ENCODE measurements at places on chromosomes 11 and 22. TPM values are rescaled to one million over a fixed set of nuclear protein-coding genes. Genes with fewer than 3 reads are reported as not detected.

The DBX1 gene
- not detected for total RNA-seq

DNA sequence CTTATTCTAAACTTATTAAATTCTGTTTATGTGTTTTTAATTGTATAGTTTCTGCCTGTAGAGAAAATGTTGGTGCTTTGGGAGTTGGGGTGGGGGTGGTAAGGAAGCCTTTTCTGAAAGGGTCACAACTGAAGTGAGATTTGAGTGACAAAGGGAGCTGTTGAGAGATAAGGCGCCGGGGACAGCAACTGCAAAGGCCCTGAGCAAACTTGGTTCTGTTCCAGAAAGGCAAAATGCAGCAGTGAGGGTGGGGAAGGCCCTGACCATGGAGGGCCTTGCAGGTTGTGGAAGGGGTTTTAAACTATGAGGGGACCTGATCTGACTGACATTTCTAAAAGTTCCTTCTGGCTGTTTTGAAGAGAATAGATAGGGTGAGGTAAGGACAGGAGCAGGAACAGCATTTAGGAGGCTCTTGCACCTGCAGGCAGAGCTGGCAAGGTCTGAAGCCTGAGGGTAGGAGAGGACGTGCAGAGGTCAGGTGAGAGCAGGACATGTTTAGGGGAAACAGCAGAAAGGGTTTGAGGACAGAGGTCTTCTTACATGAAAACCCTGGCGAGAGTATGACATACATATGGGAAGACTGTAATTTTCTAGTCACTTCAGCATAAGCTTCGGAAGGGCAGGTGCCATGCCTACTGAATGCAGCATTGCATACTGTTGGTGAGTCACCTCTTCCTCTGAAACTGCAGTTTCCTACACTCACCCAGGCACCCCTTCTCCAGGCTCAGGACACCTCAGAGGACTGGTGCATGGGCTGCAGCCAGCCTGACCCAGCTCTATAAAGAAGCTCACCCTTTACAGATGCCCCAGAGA, 190.7 kb downstream of the SNX19 start:
- DNase-seq, result peak; percentile 14

GRCh38 chr11:113385749-113386148, 1.8 kb upstream of the ANKK1 start:
- DNase-seq, result no peak

- peak; percentile 24 for DNase-seq
These were observed 63.4 kb downstream of the RCN1 start for GRCh38 chr11:32154275-32154674.

DNA sequence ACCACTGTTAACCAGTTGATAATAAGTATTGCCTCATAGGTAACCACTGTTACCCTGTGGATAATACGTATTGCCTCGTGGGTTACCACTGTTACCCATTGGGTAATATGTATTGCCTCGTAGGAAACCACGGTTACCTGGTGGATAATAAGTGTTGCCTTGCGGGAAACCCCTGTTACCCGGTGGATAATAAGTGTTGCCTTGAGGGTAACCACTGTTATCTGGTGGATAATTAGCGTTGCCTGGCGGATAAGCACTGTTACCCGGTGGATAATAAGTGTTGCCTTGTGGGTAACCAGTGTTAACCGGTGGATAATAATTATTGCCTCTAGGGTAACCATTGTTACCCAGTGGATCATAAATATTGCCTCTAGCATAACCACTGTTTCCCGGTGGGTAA, 27.3 kb upstream of the NXPE4 start:
- DNase-seq, result no peak

The ACRV1 gene
- total RNA-seq, result not detected
